ENCODE measurements at places on chromosomes 11 and 22. TPM values are rescaled to one million over a fixed set of nuclear protein-coding genes. Genes with fewer than 3 reads are reported as not detected.
A peak's percentile ranks its signal among the peaks of the same experiment; 100 is the strongest.

Gene SLC17A6
- total RNA-seq: not detected

Gene SHANK2
- total RNA-seq: not detected

Gene CACNA1I
- not detected for total RNA-seq

Gene CD3G
- 0.43 TPM for total RNA-seq

Gene CBLIF
- total RNA-seq: not detected

GRCh38 chr11:78061921-78062311 is 1.7 kb upstream of the THRSP start:
- H3K4me3 ChIP-seq: no peak overlapping the region
- no peaks in the 10 kb centered on the region for H3K27me3 ChIP-seq
- peaks cover 9% of the 10 kb centered on the region for H3K4me1 ChIP-seq
- no peak overlapping the region for H3K27ac ChIP-seq
- DNase-seq: no peak

DNA sequence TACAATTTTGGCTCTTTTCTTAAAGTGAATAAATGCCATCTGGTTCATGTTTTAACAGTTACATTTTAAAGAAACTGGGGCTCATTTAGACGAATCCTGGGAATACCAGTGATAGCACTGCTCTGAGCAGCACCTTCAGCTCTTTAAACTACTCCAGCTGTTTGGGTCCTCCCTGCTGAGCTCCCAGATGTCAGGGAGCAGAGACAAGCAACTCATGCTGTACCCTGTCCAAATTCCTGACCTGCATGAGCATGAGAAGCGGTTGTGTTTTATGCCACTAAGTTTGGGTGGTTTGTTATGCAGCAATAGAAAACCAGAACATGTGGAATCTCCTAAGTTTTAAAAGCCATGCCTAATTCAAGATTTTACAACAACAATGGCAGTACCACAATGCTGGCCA is 90.0 kb downstream of the FDX1 start:
- no peaks in the 10 kb centered on the region for H3K4me1 ChIP-seq
- H3K27ac ChIP-seq: no peak overlapping the region
- no peaks in the 10 kb centered on the region for H3K27me3 ChIP-seq
- H3K36me3 ChIP-seq: no peaks in the 10 kb centered on the region
- no peak for DNase-seq

GRCh38 chr11:128284634-128285033 is 302.7 kb downstream of the ETS1 start:
- no peak for DNase-seq
- no peak overlapping the region for H3K27ac ChIP-seq
- no peaks in the 10 kb centered on the region for H3K36me3 ChIP-seq
- no peak overlapping the region for H3K4me3 ChIP-seq
- no peaks in the 10 kb centered on the region for H3K27me3 ChIP-seq

DNA sequence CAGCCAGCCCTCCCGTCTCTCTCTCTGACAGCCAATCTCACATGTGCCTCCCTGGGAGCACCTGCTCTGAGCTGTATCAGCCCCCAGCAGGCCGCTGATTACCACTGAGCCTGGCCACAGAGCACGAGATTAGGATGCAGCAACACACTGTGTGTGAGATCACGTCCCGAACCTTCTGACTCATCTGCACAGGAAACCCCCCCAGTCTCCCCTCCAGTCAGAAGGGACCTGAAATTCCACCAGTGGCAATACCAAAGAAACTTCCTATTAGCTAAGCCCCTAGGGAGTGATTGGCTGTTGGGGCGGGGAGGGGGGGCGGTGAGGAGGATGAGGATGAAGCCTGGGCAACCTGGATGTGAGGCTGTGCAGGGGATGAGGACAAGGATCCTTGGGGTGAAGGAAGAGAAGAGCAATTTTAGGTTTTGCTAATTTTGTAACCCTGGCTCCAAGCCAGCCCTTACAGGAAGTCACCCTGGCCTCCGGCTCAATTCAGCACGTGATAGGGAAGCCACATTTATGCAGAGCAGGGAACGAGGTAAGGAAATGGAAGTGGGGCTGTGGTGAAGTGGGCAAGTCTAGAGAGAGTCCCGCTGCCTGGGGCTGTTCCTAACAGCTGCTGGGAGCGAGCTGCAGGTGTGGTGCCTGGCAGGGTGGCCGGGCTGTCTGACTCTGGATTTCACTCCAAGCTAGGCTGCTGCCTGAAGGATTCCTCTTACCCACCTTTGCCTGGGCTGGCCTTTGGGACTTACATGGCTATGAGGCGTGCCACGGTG is 1.9 kb downstream of the SLC43A3 start:
- peak overlapping the region; percentile 92 for H3K27ac ChIP-seq
- H3K4me3 ChIP-seq: peak overlapping the region; percentile 72
- H3K36me3 ChIP-seq: peaks cover 5% of the 10 kb centered on the region
- H3K27me3 ChIP-seq: no peaks in the 10 kb centered on the region
- peaks cover 68% of the 10 kb centered on the region for H3K4me1 ChIP-seq

DNA sequence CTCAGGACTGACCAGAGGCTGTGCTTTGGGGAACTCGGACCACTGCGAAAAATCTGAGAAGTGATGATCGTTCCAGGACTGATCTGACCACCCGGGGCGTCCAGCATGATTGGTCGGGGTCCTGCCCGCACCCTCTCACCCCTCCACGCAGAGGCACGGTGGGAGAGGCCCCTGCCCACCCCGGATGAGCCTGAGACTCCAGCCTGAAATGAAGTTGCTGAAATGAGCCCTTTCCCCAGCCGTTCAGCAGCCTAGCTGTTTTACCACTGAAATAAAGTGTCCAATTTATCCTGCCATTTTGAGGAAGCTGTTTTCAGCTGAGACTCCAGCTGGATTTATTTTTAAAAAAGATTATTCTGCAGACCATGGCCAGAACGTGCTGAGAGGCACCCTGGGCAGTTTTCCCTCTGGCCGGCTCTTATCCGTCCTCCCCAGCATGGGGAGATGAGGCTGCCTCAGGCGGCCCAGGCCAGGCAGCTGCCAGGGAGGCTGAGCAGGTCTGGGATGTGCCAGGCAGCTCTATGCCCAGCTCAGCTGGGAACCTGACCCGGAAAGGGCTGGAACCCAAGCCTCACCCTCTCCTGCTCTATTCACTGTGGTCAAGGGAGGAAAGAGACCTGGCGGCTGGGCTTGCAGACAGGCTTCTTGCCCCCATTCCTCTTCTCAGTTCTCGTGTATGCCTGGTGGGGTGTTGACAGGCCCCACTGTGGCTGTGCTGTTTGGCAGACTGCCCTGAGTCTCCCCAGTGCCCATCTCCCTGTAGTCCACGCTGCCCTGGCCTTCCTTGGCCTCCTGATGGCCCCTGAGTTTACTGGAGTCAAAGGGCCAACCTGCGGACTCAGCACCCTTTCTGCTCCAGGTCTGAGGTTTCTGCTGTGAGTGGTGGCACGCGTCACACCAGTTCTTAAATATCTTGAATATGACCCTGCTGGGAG is 161.0 kb upstream of the B3GAT1 start:
- no peak overlapping the region for H3K4me3 ChIP-seq
- no peak for DNase-seq
- no peaks in the 10 kb centered on the region for H3K36me3 ChIP-seq

- DNase-seq: no peak
- H3K27me3 ChIP-seq: no peaks in the 10 kb centered on the region
- no peak overlapping the region for H3K4me3 ChIP-seq
- no peak overlapping the region for H3K27ac ChIP-seq
- peaks cover 6% of the 10 kb centered on the region for H3K4me1 ChIP-seq
- H3K36me3 ChIP-seq: no peaks in the 10 kb centered on the region
Observed at GRCh38 chr11:60834742-60835533, 7.0 kb upstream of the CCDC86 start.

- no peak overlapping the region for H3K27ac ChIP-seq
- H3K4me1 ChIP-seq: no peaks in the 10 kb centered on the region
- no peak overlapping the region for H3K4me3 ChIP-seq
Observed at GRCh38 chr11:128669506-128670270, 24.2 kb upstream of the FLI1 start.

DNA sequence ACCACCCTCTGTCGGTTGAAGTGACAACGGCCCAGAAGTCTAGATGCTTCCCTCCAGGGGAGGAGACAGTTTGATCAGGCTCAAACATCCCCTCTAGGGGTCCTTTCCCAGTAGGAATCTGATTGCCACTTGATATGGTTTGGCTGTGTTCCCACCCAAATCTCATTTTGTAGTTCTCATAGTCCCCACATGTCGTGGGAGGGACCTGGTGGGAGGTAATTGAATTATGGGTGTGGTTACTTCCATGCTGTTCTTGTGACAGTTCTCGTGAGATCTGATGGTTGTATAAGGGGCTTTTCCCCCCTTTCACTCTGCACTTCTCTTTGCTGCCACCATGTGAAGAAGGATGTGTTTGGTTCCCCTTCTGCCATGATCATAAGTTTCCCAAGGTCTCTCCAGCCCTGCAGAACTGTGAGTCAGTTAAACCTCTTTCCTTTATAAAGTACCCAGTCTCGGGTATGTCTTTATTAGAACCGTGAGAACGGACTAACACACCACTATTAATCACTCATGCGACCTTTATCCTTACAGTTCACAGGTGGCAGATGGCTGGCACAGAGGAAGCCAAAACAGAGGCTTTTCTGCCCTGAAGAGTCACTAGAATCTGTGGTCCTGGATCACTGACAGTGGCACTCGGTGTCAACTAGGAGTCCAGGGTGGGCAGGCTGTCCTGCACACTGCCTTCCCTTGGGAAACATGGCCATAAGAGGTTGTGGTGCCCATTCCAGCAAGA is 21.6 kb downstream of the ASPHD2 start:
- no peak for DNase-seq
- peaks cover 41% of the 10 kb centered on the region for H3K36me3 ChIP-seq
- no peak overlapping the region for H3K27ac ChIP-seq
- H3K4me3 ChIP-seq: no peak overlapping the region
- no peaks in the 10 kb centered on the region for H3K27me3 ChIP-seq

GRCh38 chr11:65215441-65216076 is 33.8 kb downstream of the CAPN1 start:
- H3K4me3 ChIP-seq: no peak overlapping the region
- no peak for DNase-seq
- no peaks in the 10 kb centered on the region for H3K4me1 ChIP-seq
- H3K27ac ChIP-seq: no peak overlapping the region
- H3K36me3 ChIP-seq: peaks cover 13% of the 10 kb centered on the region

- no peaks in the 10 kb centered on the region for H3K27me3 ChIP-seq
- no peak overlapping the region for H3K4me3 ChIP-seq
- DNase-seq: no peak
Observed at GRCh38 chr22:42642806-42643633, 2.6 kb upstream of the ATP5MGL start.

DNA sequence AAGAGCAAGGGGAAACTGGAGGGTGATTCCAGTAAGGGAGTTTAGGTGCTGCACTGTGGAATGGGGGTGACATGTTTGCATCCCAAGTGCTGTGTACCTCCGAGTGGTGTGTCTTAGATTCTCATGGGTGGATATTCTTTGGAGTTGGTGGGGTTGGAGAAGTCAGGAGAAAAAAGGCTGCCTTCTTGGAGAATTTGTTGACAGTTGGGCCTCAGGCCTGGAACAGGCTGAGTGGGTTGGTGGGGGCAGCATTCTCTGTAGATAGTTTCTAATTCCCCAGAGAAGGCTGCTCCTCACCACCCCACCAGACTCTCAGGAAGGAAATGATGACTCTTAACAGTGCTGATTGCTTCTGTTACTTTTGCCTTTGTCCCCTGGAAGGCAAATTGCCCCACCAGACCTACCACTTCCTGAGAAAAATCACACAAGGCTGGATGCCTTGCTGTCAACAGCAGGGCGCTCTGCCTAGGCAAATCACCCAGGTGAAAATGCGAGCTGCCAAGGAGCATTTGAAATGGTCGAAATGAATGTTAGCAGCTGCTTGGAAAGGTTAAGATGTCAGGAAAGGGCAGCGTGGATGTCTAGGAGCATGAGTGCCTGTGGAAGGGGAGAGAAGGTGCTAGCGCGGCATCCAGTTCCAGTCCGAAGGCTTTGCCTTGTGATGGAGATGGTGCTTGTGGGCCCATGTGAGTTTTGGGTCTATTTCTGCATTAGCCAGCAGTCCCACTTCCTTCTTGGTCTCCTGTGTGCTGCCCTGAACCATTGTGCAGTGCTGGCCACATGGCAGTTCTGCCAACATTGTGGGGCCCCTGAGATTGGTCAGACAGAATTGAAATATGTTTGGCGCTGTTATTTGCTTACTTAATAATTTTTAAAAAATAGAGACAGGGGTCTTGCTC is 29.7 kb upstream of the SORL1-AS1 start:
- H3K36me3 ChIP-seq: peaks cover 10% of the 10 kb centered on the region
- H3K27me3 ChIP-seq: no peaks in the 10 kb centered on the region
- no peak overlapping the region for H3K4me3 ChIP-seq
- H3K4me1 ChIP-seq: no peaks in the 10 kb centered on the region
- DNase-seq: no peak

GRCh38 chr11:122048401-122048800 is 67.6 kb downstream of the BLID start:
- no peaks in the 10 kb centered on the region for H3K4me1 ChIP-seq
- no peak overlapping the region for H3K27ac ChIP-seq
- no peak overlapping the region for H3K4me3 ChIP-seq
- no peak for DNase-seq

DNA sequence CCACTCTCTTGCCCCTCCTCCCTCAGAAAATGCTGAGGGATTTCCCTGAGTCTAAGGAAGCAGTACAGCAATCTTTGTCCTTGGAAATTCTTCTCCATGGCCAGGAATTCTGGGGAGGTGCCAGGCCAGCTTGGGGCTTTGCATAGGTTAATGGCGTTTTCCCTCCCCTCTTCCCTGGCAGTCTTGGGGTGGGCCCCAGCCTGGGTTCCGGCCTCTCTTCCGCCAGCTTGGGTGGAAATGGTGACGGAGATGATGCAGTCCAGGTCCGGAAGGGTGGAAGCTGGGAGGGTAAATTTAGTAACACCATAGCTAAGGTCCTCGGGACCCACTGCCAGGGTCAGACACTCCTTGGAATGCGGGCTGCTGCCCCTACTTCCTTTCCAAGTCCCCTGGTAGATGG is 5.0 kb downstream of the PHLDB1 start:
- H3K4me3 ChIP-seq: no peak overlapping the region
- no peaks in the 10 kb centered on the region for H3K27me3 ChIP-seq
- peak overlapping the region; percentile 91 for H3K27ac ChIP-seq
- peak; percentile 71 for DNase-seq
- H3K36me3 ChIP-seq: peaks cover 6% of the 10 kb centered on the region
- peaks cover 77% of the 10 kb centered on the region for H3K4me1 ChIP-seq

GRCh38 chr22:33036881-33037280 is 21.3 kb downstream of the SYN3 start:
- H3K4me1 ChIP-seq: no peaks in the 10 kb centered on the region
- no peaks in the 10 kb centered on the region for H3K36me3 ChIP-seq
- no peak overlapping the region for H3K27ac ChIP-seq
- H3K27me3 ChIP-seq: no peaks in the 10 kb centered on the region

GRCh38 chr22:35417606-35418005 is 17.7 kb downstream of the MCM5 start:
- H3K4me1 ChIP-seq: no peaks in the 10 kb centered on the region
- no peaks in the 10 kb centered on the region for H3K27me3 ChIP-seq
- H3K4me3 ChIP-seq: no peak overlapping the region
- no peak for DNase-seq
- no peak overlapping the region for H3K27ac ChIP-seq
